ENCODE measurements at places on chromosomes 4 and X.

GRCh38 chr4:109184491-109184961 lies 117.9 kb downstream of the COL25A1 start:
- DNase-seq = no peak

- peak; percentile 2 for DNase-seq
These were observed 2.5 kb upstream of the BRWD3 start for GRCh38 chrX:80812176-80812575.

DNA sequence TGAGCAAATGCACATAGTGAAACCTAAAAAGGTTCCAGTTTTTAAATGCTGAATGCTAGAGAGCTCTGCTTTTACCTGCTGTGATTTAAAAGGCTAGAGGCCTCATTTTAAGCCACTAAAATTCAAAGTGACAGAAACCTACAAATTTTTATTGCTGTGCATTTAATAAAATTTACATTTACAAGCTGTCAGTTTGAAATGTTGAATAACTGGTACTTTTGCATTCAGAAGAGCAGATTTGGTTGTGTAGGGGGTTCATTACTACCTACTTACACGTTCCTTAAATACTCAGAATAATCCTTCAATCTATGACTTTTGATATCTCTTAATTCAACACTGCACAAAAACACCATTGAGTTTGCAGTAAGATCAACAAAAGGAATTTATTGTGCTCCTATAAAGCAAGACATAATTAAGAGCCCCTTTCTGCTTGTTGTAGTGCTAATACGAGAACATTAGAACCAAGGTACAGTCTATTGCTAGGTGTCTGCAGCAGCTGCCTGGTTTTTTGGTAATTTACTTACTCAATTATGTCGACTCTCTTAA lies 27.9 kb downstream of the NKX3-2 start:
- no peak for DNase-seq

DNA sequence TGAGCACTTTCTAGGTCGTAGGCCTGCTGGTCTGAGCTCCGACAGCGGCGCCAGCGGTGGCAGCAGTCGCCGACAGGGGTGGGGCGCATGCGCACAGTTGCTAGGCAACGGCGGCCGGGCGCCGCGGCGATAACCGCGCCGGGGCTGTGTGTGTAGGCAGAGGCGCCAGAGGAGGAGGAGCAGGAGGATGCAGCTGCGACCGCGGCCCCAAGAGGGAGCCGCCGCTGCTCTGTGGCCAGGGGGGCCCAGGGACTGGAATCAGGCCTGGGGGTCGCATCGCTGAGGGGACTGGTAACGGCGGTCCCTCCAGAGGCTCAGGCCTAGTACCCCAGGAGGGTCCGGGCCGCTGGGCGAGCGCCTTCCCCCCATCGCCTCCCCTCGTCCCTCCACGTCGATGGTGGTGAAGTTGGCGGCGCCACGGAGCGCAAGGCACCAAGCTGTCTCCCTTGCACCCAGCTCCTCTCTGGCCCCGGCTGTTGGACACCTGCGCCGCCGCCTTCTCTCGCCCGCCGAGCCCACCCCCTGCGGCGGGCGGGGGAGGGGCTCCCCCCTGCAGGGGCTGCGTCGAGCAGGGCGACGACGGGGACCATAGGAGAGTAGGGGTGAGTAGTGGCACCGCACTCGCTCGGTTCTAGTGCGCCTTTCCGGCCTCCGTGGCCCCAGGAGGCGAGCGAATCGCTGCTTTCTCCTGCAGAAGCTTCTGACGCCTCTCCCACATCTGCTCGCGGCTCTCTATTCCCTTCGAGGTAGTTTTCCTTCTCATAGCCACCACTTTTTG lies 58.6 kb upstream of the ZC4H2 start:
- peak; percentile 73 for DNase-seq

- no peak for DNase-seq
These were observed 128.2 kb downstream of the CBR4 start for GRCh38 chr4:168881781-168882420.

- DNase-seq = no peak
These were observed 434.6 kb downstream of the PCDH11X start for GRCh38 chrX:92213786-92214185.
